ENCODE measurements at places on chromosomes 1 and 21.

DNA sequence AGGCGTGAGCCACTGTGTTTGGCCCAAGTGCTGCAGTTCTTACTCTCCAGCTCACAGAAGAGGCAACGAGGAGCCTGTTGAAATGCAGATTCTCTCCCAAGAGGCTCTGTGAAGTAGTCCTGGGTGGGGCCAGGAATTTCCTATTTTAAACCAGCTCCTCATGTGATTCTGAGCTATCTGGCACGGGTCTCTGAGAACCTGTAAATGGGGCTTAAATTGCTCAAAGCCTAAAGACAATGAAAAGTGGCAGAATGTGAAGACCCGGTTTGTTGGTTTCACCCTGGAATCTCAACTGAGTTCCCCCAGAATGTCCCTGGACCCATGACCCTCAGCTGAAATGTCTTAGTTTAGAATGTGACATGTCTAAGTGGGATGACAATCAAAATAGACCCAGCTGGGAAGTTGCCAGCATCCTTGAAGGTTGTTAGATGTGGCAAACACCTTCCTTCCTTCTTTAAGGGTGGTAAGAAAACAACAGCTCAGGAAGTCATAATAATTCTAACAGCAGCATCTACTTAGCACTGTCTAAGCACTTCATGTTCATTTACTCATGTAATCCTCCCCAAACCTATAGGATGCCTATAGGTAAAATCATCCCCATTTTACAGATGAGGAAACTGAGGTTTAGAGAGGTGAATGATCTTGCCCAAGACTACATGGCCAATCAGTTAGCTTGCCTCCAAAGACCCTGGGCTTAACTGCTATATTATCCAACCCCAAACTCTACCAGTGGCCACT is 20.9 kb upstream of the ATP5PO start:
- no peak for DNase-seq

DNA sequence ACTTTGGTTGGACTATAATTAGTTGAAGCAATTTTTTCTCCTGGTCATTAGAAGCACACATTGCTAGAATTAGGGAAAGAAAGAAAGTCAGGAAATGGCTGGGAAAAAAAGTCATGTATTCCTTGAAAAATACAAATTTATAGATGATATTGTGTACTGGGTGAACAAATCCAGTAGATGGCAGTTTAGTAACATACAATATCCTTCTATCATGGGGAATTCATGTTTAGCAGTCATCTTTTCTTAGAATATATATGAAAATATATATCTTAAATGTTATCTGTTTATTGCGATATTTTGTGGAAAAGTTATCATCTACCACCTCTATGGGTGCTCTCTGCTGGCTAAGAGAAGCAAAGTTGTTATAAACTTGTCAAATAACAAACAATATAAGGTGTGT is 13.1 kb upstream of the ZRANB2 start:
- no peak for DNase-seq

DNA sequence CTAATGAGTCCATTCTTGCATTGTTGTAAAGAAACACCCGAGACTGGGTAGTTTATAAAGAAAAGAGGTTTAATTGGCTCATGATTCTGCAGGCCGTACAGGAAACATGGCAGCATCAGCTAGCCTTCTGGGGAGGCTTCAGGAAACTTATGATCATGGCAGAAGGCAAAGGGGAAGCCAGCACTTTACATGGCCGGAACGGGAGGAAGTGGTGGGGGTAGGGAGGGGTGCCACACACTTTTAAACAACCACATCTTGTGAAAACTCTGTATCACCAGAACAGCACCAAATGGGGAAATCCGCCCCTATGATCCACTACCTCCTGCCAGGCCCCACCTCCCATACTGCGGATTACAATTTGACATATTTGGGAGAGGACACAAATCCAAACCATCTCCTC is 43.9 kb downstream of the NOS1AP start:
- no peak for DNase-seq

GRCh38 chr1:23895082-23895481 is 18.1 kb downstream of the CNR2 start:
- DNase-seq, result no peak

GRCh38 chr21:26804895-26805609 is 40.2 kb downstream of the ADAMTS1 start:
- no peak for DNase-seq

GRCh38 chr1:77484926-77485325 is 197.5 kb downstream of the ZZZ3 start:
- DNase-seq, result no peak

GRCh38 chr1:7921796-7922195 is 18.8 kb downstream of the TNFRSF9 start:
- no peak for DNase-seq

DNA sequence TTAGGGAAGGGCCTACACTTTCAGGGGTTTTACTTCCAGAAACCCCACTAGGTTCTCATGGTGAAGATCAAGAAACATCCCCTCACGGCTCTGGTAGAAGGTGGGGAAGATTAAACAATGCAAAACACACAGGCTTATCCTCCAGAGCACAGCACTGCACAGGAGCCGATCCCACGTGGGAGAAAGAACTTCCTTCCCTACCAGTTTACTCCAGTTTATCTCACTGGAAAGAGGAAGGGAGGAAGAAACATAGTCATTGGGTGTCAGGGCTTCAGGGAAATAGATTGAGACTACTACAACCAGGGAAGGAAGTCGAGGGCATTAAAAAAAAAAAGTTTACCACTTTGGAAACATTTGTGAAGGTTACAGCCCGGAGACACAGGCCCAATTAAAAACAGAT is 164.4 kb downstream of the NTPCR start:
- DNase-seq, result no peak

DNA sequence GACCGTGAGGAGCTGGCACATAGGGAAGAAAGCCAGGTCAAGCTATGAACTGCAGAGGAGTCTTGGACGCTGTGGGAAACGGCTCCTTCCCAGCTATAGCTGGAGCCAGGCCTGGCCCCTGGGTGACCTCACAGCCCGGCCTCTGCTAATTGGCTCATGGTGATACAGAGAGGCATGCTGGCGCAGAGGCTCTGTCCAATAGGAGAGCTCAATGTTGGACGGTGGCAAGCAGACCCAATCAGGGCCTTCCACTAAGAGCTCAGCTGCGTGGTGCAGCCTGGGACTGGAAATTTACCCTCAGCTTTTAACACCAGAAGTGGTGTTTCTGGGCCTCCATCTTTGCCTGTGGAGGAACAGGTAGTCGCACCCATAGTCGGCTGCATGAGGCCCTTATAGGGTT is 64.4 kb upstream of the GRHL3 start:
- DNase-seq, result no peak

DNA sequence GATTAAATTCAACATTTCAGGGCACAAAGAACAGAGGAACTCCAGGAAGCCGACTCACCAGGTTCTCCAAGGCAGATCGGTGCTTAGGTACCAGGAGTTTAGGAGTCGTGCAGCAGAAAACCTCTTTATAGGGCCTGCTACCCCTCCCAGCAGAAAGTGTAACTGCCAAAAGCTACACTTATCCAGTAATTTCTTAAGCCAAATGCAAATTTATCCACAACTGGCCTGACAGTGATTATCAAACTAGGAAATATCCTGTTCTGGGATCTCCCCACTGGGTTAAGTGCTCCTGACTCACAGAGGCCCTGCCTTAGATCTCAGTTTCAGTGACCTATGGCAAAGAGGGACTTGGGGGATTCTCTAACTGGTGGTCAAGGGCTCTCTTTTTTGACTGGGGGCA is at the start of gene SPRR2F:
TSS of gene SPRR2F (minus strand) at position 101 of the 400 bp plus-strand sequence. CDS start 783 bp downstream, outside the sequence.
- no peak for DNase-seq

GRCh38 chr1:14507262-14507661 is 91.2 kb upstream of the KAZN start:
- no peak for DNase-seq

DNA sequence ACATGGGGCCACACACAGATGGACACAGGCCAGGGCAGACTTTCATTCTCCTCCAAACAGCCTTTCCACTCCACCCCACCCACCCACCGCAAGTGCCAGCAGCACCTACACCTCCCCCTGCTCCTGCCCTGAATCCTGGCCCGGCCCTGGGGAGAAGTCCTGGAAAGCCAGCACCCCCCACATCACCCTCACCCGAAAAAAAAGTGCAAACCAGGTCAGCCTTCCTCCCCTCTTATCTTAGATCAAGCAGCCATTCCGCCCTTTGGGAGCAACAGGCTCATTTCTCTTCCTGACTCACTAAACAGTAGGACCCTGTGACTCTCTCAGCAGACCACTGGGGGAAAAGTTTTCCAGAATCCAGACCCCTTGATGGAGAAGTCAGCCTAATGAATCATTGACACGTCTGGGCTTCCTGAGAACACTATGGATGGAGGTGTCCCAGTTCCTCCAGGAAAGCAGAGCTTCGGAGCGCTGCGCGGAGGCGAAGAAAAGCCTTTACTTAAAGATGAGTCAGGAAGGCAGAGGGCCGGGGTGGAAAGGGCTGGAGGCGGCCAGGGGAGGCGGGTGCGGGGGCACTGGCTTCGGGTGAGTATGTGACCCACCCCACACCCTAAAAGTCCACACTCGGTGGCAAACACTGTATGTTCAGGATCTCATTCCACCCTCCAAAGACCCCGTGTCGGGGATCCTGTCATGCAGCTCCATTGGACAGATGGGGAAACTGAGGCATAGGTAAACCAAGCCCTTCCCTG is 588.7 kb downstream of the MATN1 start:
- DNase-seq, result no peak

DNA sequence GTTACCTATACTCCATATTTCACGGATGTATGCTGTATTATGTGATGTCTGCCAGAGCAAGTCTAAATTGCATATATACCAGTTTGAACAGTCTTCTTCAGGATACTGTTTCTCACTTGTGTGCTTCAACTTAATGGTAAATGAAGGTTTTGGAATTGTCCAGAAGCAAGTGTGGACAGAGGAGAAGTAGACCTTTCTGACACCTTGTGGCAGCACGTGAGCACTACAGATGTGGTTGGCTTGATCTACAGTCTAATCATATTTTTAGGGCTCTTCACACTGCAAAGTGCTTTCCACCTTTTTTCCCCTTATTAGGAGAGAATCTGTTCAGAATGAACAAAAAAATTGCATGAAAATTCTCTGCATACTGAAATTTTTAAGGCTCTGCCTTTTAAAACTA is 10.9 kb downstream of the MORC3 start:
- DNase-seq, result peak; percentile 27

DNA sequence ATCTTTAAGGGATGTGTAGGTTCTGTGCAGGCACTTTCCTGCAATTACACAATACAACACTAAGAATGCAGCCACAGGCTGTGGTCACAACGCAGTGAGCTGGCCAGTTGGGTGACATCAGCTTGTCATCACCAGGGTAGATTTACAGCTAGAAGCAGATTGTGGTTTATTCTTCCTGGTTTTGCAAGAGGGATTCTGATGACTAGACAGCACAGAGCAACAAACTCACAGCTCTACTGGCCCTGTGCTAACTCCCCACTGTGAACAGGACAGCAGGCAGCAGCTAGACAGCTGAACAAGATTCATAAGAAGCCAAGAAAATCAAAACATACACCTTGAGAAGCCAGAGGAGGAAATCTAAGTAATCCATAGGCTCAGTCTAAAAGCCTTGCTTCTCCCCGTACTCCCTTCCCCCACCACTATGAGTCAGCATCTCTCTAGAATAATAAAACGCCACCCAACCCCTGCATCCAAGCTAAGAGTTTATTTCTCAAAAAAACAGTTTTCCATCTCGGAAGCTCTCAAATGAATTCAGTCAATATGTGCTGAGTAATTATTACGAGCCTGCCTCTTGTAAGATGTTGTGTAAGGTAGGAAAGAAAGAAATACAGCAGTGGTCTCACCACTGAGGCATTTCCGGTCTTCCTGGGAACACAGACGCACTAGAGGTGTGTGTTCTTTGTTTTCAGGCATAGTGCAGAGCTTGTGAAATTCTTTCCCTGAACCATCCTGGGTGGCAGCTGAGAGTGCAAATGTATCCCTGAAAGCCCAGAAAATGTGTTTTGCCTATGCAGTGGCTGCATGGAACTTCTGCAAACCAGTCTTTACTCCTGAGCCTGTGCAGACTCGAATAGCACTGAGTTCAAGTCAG is 162.8 kb downstream of the NTPCR start:
- DNase-seq, result no peak

DNA sequence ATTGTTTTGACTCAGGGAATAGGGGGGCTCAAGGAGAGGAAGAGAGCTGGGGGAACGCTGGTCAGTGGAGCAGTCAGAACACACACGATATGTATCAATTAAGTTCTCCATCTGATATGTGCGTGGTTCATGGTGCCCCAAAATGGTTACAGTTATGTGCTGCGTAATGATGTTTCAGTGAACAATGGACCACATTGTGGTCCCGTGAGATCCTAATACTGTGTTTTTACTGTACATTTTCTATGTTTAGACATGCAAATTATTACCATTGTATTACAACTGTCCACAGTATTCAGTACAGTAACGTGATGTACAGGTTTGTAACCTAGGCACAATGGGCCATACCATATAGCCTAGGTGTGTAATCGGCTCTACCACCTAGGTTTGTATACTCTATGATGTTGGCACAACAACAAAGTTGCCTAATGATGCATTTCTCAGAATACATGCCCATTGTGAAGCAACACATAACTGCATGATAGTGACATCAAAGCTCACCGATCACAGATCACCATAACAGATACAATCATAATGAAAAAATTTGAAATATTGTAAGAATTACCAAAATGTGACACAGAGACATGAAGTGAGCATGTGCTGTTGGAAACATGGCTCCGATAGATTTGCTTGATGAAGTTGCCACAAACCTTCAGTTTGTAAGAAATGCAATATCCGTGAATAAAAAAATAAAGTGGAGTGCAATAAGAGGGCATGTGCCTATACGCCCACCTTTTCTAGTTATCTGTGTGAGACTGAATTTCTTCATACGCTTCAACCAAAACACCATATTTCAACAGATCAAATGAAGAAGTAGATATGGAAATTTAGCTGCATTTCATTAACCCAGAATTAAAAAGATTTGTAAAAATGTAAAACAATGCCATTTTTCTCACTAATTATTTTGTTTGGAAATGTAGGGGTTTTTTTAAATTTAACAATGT is 14.8 kb upstream of the TMEM54 start:
- no peak for DNase-seq

GRCh38 chr1:185421485-185422107 is 104.6 kb upstream of the IVNS1ABP start:
- no peak for DNase-seq

GRCh38 chr1:169245706-169246105 is 121.9 kb downstream of the NME7 start:
- DNase-seq, result no peak

DNA sequence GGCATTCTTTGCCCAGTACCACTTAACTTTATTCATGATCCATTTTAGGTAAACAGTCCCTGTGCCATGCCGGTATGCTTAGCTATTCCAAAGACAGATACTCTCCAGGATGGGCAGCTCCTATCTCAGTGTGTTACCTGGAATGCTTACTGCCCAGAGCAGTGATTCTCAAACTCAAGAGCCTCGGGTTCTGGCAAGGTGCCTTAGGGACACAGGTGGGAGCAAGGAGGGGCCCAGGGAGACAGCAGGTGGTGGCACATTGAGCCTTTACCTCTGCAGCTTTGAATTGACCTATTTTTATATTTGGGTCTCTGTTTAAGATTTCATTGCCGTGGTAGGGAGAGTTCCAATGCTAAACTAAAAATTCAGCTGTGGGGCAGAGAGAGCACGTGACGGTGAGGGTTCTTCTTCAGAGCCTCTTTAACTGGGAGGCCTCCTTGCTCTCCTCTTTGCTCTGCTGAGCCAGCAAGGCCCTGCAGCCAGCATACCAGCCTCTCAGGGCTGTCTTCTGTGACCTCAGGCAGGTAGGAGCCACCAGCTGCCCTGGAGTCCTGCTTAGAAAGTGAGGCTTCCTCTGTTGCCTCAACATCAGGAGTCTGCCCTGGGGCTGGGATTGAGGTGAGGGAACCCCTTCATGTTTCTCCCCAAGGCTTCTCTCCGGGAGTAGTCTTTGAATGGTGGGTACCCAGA is 20.2 kb downstream of the PHGDH start:
- DNase-seq, result no peak

GRCh38 chr1:2590233-2591141 is 3.9 kb downstream of the PRXL2B start:
- DNase-seq, result no peak

All from activated CD4-positive, alpha-beta T cell treated with anti-CD3 and anti-CD28 coated beads for 1 hour (primary cell).